ENCODE measurements at places on chromosomes 2 and 18.

- DNase-seq, result no peak
Measured at GRCh38 chr2:104158191-104158590, 695.7 kb upstream of the POU3F3 start.

DNA sequence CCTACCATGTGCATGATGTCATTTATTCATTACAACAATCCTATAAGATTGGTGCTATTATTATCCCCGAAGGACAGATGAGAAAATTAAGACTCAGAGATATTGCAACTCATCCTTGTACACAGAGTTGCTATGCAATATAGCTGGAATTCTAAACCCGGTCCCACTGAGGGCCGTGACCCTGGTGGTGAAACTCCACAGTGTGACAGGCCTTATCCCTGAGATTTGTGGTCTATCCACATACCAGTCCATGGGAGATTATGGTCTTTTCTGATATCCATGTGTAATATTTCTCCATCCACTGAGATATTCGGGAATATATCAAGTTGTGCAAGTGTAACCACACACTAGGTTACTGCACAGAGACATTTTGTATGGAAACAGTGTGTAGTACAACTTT is 305.2 kb downstream of the TXNL1 start:
- no peak for DNase-seq

GRCh38 chr2:198863655-198864054 is 594.1 kb downstream of the SATB2 start:
- no peak for DNase-seq

GRCh38 chr2:17398770-17399169 is 119.5 kb downstream of the RAD51AP2 start:
- DNase-seq, result no peak

- no peak for DNase-seq
Measured at GRCh38 chr18:13943338-13943737, 28.0 kb upstream of the MC2R start.

DNA sequence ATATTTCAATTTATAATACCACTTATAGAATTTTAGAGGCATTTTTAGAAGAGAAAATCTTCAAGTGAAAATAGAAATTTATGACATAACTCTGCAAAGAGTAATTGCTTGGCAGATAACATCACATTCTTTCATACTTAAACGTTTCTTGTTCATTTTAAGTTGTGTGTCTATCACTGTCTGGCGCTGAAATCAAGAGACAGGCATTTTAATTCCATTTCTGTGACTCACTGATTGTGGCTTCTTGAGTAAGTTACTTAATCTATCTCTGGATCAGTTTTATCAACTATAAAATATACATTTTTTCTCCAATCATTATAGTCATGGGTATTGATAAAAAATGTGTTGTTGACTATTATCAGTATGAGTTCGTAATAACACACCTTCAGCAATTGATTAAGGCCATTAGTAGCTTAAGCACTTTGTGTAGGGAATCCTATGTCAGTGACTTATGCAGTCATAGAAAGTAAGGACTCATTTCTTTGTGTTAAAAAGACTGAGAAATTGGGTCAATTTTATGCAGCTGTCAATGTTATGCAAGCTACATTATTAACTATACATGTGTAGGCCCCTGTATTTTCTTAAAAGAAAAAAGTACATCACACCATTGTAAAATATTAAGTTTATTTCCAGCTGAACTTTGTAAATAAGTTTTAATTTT is 497.3 kb downstream of the CCDC85A start:
- no peak for DNase-seq

GRCh38 chr2:231290321-231291015 is 92.0 kb downstream of the ARMC9 start:
- no peak for DNase-seq

GRCh38 chr2:24926602-24927252 is 6.7 kb upstream of the ADCY3 start:
- DNase-seq, result no peak

- DNase-seq, result no peak
Measured at GRCh38 chr2:188430705-188431104, 139.0 kb downstream of the GULP1 start.

DNA sequence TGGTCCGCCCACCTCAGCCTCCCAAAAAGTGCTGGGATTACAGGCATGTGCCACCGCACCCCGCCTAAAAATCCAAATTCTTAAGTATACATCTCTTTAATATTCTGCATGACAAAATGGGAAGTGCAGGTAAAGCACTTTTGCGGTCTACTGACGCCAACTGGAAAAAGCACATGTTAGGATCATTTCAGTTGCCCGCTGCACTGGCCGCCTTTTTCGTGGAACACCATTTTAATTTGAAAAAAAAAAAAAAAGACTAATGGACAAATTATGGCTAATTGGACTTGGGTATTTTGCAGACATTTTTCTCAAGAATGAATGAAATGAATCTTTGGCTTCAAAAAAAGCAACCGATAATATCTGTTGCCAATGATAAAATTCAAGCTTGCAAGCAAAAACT is 129.3 kb upstream of the GPC1 start:
- no peak for DNase-seq

DNA sequence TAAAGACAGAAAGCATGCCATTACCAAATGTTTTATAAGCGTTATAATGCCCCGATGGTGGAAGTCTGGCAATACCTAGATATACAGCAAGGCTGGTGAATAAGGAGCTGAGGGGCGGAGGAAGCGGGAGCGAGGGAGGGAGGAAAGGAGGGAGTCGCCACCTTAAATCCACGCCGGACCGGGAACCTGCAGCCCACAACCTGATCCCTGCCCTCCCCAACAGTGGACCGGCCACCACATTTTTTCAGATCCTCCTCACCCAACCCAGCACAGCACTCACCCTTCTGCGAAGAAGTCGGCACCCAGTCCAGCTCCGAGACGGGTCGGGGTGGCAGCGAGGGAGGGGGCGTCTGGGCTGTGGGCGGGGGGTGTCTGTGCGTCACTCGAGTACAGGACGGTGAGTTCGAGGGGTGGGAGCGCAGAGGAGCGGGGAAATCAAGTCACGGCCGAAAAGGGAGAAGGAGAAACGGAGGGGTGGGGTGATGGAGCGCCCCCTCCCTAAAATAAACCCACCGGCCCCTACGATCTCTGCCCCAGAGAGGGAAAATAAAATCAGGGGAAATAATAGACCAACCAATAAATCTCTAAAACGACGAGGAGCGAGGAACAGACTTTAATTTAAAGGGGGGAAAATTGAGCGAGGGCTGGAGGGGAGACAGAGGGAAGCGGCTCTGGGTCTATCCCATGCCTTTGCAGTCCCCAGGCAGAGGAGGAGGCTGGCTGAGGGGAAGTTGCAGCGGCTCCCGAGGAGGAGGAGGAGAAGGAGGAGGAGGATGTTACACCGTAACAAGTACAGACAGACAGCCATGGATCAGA is 96.5 kb upstream of the SERTAD2 start:
- peak; percentile 20 for DNase-seq

GRCh38 chr2:144477957-144478311 is 42.0 kb downstream of the ZEB2 start:
- DNase-seq, result no peak

DNA sequence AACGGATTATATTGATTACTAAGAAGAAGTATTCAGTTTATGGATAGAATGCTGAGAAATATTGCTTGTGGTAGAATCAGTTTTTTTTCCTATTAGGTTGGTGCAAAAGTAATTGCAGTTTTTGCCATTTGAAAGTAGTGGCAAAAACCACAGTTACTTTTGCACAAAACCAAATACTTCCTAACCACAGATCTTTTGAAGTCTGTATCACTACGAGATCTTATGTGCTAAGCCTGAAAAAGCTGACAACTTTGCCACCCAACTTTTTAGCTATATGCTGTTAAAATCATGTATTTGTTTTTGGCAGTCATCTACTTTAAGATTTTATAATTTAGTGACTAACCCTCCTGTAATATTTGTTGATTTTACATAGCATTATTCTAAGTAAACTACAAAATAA is 24.6 kb downstream of the DNAJC10 start:
- no peak for DNase-seq

- DNase-seq, result no peak
Measured at GRCh38 chr2:161107265-161107664, 53.0 kb upstream of the TANK start.

- no peak for DNase-seq
Measured at GRCh38 chr2:7071916-7072556, 154.8 kb downstream of the RNF144A start.

DNA sequence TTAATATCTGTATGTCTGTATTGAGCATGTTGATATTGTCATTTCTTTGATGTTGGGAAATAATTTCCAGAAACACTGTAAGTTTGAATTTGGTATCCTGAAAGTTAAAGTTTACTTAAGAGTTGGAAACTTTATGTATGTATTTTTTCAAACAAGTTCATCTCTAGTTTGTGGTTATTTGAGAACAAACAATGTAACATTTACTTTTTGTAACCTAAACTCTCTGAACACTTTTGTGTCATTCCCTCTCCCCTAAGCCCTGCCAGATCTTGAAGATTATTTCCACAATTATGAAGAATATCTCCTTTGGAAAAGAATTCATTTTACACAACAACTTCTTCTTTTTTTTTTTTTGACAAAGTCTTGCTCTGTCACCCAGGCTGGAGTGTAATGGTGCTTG is 24.9 kb downstream of the TDRD15 start:
- no peak for DNase-seq

GRCh38 chr18:55658598-55658997 is 70.6 kb upstream of the TCF4 start:
- DNase-seq, result no peak

DNA sequence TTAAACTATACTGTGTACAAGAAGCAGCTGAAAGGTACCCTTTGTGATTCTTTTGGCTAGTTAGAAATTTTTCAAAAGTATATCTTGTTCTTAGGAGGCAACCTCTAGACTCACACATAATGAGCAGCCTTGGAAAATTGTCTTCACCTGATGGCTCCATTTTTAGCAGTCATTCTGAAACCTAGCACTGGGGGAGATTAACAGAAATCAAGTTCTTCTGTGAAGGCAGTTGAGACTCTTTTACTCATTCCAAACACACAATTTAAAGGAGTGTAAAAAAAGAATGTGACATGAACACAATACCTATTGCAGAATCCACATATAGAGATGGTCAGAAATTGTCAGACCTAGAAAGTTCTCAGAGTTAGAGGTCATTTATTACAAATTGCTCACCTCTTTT is 197.7 kb downstream of the UBE2E3 start:
- no peak for DNase-seq

- no peak for DNase-seq
Measured at GRCh38 chr18:60508108-60508507, 135.5 kb upstream of the MC4R start.

DNA sequence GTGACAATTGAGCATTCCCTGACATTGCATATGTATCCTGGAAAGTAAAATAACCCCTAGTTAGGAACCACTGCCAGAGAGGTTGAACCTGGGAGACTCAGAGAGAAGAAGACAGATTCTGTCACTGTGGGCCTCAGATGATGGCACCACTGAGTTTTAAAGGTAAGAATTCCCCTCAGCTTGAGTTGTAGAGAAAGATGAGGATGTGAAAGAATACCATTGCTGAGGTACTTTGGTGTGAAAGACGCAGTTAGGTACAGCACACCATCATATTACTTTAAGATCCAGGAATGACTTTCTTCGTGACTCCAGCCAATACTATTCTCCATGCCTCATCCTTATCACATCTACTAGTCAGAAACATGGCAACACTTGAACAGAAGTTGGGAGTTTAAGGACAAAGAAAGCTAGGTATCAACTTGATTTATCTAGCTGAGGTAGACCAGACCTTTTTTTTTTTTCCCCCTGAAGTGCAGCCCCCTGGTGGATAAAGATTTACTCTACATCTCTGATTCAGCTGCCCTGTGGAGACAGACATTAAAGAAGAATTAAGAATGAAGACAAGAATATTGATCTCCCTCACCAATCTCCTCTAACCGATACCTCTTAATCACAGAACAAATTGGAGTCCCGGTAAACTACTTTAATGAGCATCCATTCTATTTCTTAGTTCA is 630.5 kb upstream of the FANCL start:
- DNase-seq, result no peak

- DNase-seq, result no peak
Measured at GRCh38 chr18:13800505-13801259, 23.3 kb upstream of the MC5R start.

GRCh38 chr2:189261431-189261841 is 81.9 kb upstream of the COL5A2 start:
- no peak for DNase-seq

DNA sequence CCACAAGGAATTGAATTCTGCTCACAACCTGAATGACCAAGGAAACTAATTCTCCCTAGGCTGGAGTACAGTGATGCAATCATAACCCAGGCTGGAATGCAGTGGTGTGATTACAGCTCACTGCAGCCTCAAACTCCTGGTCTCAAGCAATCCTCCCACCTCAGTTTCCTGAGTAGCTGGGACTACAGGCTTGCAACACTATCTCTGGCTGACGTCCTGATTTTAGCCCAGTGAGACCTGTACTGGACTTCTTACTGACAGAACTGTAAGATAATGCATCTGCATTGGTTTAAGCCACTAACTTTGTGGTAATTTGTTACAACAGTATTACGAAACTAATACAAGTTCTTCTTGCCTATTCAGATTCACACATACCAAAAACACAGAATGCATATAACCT is 9.5 kb upstream of the KDSR start:
- DNase-seq, result no peak

- no peak for DNase-seq
Measured at GRCh38 chr2:231204581-231204980, 6.2 kb downstream of the ARMC9 start.
